ENCODE measurements at places on chromosomes 7 and 10. TPM values are rescaled to one million over a fixed set of nuclear protein-coding genes. Genes with fewer than 3 reads are reported as not detected.
A peak's percentile ranks its signal among the peaks of the same experiment; 100 is the strongest.

GRCh38 chr10:24642921-24643678, 80.6 kb downstream of the ARHGAP21 start:
- peak overlapping the region; percentile 5 for H3K27ac ChIP-seq
- peaks cover 29% of the 10 kb centered on the region for H3K4me1 ChIP-seq
- no peaks in the 10 kb centered on the region for H3K27me3 ChIP-seq
- H3K4me3 ChIP-seq = no peak overlapping the region

- peaks cover 30% of the 10 kb centered on the region for H3K4me1 ChIP-seq
- DNase-seq = no peak
- no peak overlapping the region for H3K4me3 ChIP-seq
- H3K27ac ChIP-seq = no peak overlapping the region
- no peaks in the 10 kb centered on the region for H3K36me3 ChIP-seq
- no peaks in the 10 kb centered on the region for H3K27me3 ChIP-seq
These were observed 33.3 kb downstream of the OR13A1 start for GRCh38 chr10:45282061-45282460.

- DNase-seq = no peak
- H3K36me3 ChIP-seq = no peaks in the 10 kb centered on the region
These were observed 186.2 kb upstream of the MTPN start for GRCh38 chr7:136163340-136163801.

DNA sequence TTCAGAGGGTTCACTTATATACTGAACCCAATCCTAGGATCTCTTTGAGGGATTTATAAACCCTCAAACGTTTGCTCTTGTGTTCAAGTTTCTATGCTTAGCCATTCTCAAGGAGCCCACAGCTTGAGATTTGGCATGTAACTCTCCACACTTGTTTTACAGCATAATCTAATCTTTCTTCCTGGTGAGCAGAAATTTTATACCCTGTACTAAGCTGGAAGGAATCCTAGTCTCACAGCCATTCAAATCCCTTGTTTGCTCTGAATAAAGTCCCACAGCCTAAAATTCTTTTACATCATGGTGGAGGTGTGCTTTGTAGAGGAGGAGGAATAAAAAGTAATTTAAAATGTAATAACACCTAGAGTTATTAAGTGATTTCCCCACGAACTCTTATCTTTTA, 5.3 kb upstream of the AGR2 start:
- H3K4me3 ChIP-seq = no peak overlapping the region
- H3K4me1 ChIP-seq = no peaks in the 10 kb centered on the region
- no peaks in the 10 kb centered on the region for H3K36me3 ChIP-seq
- peaks cover 4% of the 10 kb centered on the region for H3K27me3 ChIP-seq

DNA sequence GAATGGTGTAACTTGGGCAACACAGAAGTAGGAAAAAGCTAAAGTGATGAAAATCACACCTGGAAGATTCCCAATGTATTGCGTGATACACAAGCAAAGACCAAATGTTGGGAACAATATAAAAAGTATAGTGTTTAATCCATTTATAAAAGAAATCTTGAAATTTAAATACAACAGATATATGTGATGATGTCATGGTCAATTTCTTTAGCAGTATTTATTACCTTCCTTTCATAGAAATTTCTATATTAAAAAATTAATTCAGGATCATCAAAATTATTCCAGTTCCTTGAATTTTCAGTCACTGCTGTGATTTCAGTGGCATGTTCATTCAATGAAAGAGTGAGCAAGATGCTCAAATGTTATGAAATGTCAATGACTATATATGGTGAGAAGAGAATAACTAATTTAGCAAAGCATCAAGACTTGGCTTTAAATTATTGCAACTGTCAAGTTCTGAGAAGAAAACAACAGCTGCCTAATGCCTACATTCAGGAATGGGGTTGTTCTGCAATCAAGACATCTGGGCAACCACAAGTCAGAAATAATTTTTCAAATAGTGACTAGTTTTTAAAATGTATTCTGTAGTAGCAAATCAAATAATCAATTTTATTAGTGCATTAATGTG, 308.8 kb downstream of the SEMA3D start:
- H3K4me3 ChIP-seq = peak overlapping the region; percentile 77
- peaks cover 16% of the 10 kb centered on the region for H3K36me3 ChIP-seq
- no peaks in the 10 kb centered on the region for H3K27me3 ChIP-seq
- no peak overlapping the region for H3K27ac ChIP-seq

DNA sequence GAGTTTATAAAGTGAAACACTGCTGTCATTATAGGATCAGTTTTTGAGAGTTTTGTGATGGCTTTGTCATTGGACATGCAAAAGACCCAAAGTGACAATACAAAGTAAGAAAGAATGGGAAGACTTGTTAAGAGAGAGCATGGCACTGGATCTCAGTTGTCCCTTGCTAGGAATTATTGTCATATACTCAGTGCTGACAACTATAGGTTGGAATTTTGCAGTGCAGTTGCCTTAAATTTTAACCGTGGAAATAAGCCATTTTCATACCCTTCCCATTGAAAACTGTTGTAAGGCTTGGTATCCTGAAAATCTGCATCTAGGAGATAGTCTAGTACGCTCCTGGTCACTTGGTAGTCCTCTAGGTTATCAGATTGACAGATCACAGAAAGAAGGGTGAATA, 1156.7 kb downstream of the GATA3 start:
- no peaks in the 10 kb centered on the region for H3K27me3 ChIP-seq
- no peaks in the 10 kb centered on the region for H3K4me1 ChIP-seq
- no peak overlapping the region for H3K4me3 ChIP-seq
- no peaks in the 10 kb centered on the region for H3K36me3 ChIP-seq
- no peak overlapping the region for H3K27ac ChIP-seq
- no peak for DNase-seq

GRCh38 chr7:157605638-157606037, 268.8 kb downstream of the DNAJB6 start:
- no peaks in the 10 kb centered on the region for H3K36me3 ChIP-seq
- H3K4me3 ChIP-seq = no peak overlapping the region
- no peak overlapping the region for H3K27ac ChIP-seq
- H3K27me3 ChIP-seq = peaks cover 71% of the 10 kb centered on the region

- no peak for DNase-seq
- peaks cover 7% of the 10 kb centered on the region for H3K36me3 ChIP-seq
- no peak overlapping the region for H3K4me3 ChIP-seq
- H3K4me1 ChIP-seq = no peaks in the 10 kb centered on the region
- no peaks in the 10 kb centered on the region for H3K27me3 ChIP-seq
- no peak overlapping the region for H3K27ac ChIP-seq
These were observed 87.5 kb upstream of the GJD4 start for GRCh38 chr10:35517431-35518181.

GRCh38 chr10:72322030-72322279, 32.8 kb downstream of the DNAJB12 start:
- no peaks in the 10 kb centered on the region for H3K27me3 ChIP-seq
- H3K4me3 ChIP-seq = no peak overlapping the region
- no peak for DNase-seq
- H3K36me3 ChIP-seq = no peaks in the 10 kb centered on the region

Gene CHST3
- polyA plus RNA-seq = 0.07 TPM

Data from K562 (cell line).